ENCODE measurements at places on chromosomes 11 and 22. TPM values are rescaled to one million over a fixed set of nuclear protein-coding genes. Genes with fewer than 3 reads are reported as not detected.

GRCh38 chr22:36902143-36902926, 11.1 kb upstream of the CSF2RB start:
- DNase-seq = no peak
- H3K4me1 ChIP-seq = no peaks in the 10 kb centered on the region
- peak overlapping the region; percentile 52 for H3K27ac ChIP-seq

- no peak for DNase-seq
- no peak overlapping the region for H3K27ac ChIP-seq
- no peaks in the 10 kb centered on the region for H3K4me1 ChIP-seq
- no peak overlapping the region for H3K4me3 ChIP-seq
- no peaks in the 10 kb centered on the region for H3K27me3 ChIP-seq
- no peaks in the 10 kb centered on the region for H3K36me3 ChIP-seq
Observed at GRCh38 chr11:70731271-70732022, 333.1 kb downstream of the CTTN start.

- no peak overlapping the region for H3K27ac ChIP-seq
- no peak for DNase-seq
- no peak overlapping the region for H3K4me3 ChIP-seq
- H3K27me3 ChIP-seq = peaks cover 9% of the 10 kb centered on the region
- no peaks in the 10 kb centered on the region for H3K36me3 ChIP-seq
- H3K4me1 ChIP-seq = no peaks in the 10 kb centered on the region
Observed at GRCh38 chr11:44290208-44290607, 19.7 kb downstream of the ALX4 start.

DNA sequence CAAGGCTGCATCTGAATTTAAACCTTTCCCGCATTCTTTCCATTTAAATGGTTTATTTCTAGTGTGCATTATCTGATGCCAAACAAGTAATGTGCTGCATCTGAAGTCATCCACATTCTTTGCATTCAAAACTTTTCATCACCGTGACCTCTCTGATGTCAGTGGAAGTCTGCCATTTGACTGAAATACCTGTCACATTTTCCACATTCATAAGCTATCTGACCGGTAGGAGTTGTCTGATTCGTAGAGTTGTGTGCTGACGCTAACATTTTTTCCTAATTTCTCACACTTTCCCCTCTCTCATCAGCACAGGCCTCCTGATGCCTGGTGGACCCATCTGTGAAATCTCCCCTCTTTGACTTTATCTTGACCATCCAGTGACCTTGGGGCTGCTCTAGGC, 79.9 kb upstream of the BARX2 start:
- no peak for DNase-seq
- H3K4me3 ChIP-seq = no peak overlapping the region
- H3K27ac ChIP-seq = no peak overlapping the region
- no peaks in the 10 kb centered on the region for H3K4me1 ChIP-seq
- H3K36me3 ChIP-seq = no peaks in the 10 kb centered on the region

The CARD18 gene
- not detected for total RNA-seq

The TSPAN32 gene
- total RNA-seq = 0.96 TPM

The CRYBB2 gene
- total RNA-seq = not detected
